Adipocyte (in vitro differentiated cells): ENCODE measurements at places on chromosomes 7 and 10.

DNA sequence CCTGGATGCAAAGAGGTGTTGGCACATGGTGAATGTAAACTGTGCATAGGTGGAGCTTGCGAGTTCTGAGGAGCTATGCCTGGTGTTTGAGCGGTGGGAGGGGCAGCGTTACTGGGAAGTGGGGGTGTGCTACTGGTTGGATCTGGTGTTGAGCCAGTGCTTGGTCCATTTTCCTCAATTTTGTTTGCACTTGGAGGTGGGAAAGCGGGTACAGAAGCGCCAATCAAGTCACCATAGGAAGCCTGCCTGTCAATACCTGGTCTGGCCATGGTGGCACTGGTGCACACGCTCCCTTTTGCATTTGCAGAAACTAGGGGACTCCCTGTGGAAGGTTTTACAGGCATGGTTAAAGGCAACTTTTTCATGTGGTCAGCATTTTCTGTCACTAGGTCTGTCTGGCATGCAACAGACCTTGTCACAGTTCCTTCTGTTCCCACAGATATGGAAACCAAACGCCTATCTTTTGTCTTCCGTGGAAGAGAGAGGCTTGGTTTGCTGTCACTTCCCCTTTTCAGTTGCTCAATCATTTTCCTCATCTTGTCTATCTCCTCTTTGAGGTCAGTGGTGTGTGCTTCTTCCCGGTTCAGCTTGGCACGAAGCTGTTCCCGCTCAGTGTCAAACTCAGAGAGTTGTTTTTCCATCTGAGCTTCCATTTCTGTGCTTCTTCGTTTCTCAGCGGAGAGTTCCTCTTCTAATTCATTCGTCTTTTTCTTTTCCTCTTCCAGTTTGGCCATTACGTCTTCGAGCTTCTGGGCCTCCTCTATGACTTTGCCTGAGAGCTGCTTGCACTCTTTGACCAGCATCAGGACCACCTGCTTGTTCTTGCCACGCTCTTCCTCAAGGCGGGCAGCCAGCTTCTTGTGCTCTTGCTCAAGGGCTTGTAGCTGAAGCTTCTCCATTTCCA is 81.1 kb downstream of the CTTNBP2 start:
- no peak for DNase-seq

DNA sequence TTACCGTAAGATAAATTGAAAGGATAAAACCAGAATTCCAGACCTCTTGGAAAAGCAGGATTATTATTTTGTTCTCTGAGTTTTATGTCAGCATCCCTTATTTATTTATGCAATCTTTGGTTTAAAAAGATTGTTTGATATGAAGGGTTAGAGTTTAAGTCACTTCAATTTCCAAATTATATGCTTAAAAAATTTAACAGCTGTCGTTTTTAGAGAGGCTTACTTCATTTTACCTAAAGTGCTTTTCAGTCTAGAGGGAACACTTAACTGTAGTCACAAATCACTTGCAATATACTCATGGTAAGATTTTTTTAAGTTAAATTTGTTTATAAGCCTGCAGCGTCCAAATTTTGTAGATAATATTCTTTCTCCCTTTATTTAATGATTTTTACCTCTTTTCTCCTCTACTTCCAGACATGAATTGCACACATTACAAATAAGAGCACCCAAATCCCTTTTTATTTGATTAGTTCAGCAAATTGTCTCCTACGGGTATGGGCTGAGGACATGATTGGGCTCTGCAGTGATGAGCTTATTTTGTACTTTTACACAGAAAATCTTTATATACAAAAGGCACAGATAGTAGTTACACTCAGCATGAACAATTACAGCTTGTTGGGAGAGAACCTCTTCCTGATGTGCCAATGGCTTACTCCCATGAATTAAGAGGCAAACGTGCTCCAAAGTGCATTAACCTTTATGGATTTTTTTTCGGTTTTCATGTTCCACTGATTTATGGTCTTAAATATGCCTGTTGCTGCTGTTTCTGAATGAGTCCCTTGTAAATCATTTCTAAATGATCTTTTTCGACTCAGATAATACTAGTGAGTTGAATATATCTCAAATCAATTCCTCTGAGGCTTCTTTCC is 319.3 kb upstream of the LRGUK start:
- DNase-seq: no peak

- DNase-seq: peak; percentile 92
Measured at GRCh38 chr10:70656489-70656888, 15.8 kb upstream of the ADAMTS14 start.

DNA sequence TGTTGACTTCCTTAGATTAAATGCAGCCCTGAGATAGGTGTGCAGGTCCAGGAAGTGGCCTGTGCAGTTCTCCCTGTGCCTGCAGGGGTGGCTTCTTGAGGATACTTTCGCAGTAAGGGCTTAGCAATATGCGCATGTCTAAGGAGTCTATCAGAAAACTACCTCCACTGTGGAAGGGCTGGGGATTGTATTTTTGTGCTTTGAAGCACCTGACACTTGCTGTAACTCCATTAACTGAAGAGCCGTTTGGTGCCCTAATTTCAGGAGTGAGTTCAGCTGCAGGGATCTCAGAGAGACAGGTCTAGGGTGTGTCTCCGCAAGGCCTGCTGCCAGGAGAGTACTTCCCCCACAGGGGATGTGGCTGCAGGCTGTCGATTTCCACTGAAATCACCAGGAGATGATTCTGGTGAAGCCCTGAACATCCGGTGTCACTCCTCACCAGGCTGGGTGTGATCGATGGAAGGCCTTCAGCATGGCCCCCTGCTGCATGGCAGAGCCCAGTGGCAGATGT is 35.5 kb downstream of the IKZF1 start:
- no peak for DNase-seq

DNA sequence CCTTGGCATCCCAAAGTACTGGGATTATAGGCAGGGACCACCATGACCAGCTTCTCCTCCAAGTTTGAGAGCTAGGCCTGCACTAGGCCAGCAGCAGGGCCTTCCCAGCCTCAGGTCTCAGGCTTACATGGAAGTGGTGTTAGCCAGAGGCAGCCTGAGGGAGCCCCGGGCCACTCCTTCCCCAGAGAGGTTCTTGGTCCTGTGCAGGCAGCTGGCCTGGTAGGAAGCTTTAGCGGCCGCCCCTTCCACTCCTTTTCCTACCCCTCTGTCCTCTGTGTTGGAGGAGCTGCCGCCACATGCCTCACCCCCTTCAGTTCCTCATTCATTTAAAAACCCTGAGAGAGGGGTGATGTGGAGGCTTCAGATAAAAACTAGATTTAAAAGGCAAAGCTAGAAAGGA is 40.3 kb downstream of the TSPAN15 start:
- DNase-seq: no peak

- DNase-seq: no peak
Measured at GRCh38 chr10:43751646-43752045, 103.0 kb upstream of the ZNF32 start.

GRCh38 chr7:79272066-79272669 is 181.3 kb downstream of the MAGI2 start:
- DNase-seq: peak; percentile 83
